ENCODE measurements at places on chromosomes 7 and 10. TPM values are rescaled to one million over a fixed set of nuclear protein-coding genes. Genes with fewer than 3 reads are reported as not detected.

COL17A1 gene
- total RNA-seq = not detected

LGI1 gene
- not detected for total RNA-seq

CNPY1 gene
- total RNA-seq = not detected

GNAT3 gene
- not detected for total RNA-seq

KLF14 gene
- not detected for total RNA-seq

SPDYE2B gene
- 0.15 TPM for total RNA-seq

MSMB gene
- total RNA-seq = not detected

CDC14C gene
- not detected for total RNA-seq

ACHE gene
- total RNA-seq = 0.13 TPM

All from activated CD4-positive, alpha-beta memory T cell treated with anti-CD3 and anti-CD28 coated beads, Interleukin-2, amount 10 ng/mL, durations not matched to agents 7 days and 5 days (primary cell).